ENCODE measurements at places on chromosomes 6 and 20.
A peak's percentile ranks its signal among the peaks of the same experiment; 100 is the strongest.

- peaks cover 52% of the 10 kb centered on the region for H3K4me1 ChIP-seq
- DNase-seq: no peak
- H3K27ac ChIP-seq: no peak overlapping the region
- no peaks in the 10 kb centered on the region for H3K27me3 ChIP-seq
- H3K4me3 ChIP-seq: no peak overlapping the region
- H3K36me3 ChIP-seq: peaks cover 7% of the 10 kb centered on the region
Observed at GRCh38 chr6:128242765-128243403, 277.5 kb downstream of the PTPRK start.

- peak overlapping the region; percentile 2 for H3K27ac ChIP-seq
- H3K4me3 ChIP-seq: no peak overlapping the region
- H3K27me3 ChIP-seq: no peaks in the 10 kb centered on the region
Observed at GRCh38 chr6:156948807-156949206, 171.6 kb downstream of the ARID1B start.

DNA sequence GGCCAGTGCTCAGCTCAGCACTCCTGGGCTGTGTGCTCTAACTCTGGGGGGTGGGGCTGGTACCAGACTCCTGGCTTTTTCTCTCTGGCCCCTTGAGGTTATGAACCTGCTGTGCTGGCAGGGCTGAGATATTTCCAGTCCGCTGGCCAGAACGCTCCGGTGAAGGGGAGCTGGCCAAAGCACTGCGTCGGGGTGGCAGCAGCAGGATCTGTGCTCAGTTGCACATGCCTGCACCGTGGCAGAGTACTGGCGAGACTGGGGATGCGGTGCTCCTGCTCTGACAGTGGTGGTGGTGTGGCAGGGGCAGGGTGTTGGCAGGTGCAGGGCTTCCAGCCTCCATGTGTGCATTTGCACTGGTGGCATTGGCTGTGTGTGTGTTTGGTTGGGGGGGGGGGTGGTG, 374.4 kb downstream of the PHF3 start:
- no peaks in the 10 kb centered on the region for H3K4me1 ChIP-seq
- H3K4me3 ChIP-seq: no peak overlapping the region
- H3K27me3 ChIP-seq: peaks cover 4% of the 10 kb centered on the region
- peak; percentile 77 for DNase-seq

DNA sequence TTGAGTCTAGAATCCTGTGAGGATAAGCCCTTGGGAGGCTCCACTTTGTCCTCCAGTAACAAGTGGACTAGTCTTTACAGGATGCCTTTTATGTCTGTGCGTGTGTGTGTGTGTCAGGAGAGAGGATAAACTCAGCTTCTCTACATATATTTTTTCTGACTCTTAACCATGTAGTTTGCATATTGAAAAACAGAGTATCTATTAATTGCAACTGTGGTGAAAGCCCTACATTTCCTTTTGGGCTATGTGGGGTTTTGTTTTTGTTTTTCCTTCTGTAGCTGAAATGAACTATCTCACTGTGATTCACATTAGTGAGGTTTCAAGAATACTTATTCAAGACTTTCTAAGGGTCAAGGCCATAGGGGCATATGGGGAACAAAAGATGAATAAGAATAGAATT, 17.7 kb downstream of the TPBG start:
- no peak for DNase-seq
- peaks cover 4% of the 10 kb centered on the region for H3K4me1 ChIP-seq
- H3K27me3 ChIP-seq: peaks cover 23% of the 10 kb centered on the region
- H3K36me3 ChIP-seq: no peaks in the 10 kb centered on the region

GRCh38 chr6:122669868-122670267, 59.7 kb downstream of the PKIB start:
- H3K36me3 ChIP-seq: peaks cover 2% of the 10 kb centered on the region
- no peak overlapping the region for H3K27ac ChIP-seq
- no peaks in the 10 kb centered on the region for H3K4me1 ChIP-seq
- no peaks in the 10 kb centered on the region for H3K27me3 ChIP-seq

DNA sequence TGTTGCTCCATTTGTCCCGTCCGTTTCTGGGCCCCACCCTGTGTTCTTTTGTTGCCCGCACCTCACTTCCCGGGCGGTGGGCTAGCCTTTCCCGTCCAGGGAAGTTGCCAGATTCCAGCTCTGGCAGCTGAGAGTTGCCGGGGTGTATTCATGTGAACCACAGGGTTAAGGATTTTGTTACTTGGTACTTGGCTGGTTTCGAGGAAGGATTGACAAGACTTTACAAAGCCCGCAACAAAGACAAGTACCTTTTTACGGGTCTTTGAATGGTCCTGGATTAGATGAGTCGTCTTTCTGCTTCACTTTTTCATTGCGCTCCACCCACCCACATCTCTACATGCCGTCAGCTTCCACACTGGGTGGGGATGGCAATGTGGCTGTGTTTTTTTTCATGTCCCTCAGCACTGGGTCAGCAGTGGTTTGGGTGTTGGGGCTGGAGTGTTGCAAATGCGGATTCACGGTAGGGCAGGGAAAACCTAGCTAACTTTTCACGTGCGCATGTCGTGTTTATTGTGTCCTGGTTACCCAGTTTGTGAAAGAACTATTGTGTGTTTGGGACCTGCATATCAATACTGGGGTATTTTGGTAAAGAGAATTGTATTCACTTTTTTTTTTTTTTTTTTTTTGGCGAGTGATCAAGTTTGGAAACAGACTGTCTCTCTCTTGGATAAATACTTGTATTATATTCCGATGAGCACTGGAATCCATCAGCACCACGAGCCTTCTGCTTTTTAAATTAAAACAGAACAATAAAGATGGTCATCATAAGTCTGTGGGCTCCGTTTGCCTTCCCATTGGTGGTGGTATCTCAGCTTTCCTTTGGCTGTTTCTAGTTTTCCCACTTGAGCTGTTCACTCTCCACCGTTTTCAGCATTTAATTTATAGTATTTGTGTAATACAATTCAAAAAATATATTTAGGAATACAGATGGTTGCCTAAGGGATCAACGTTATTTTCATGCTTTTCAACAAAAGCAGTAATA, 1.2 kb downstream of the DUSP22 start:
- peaks cover 3% of the 10 kb centered on the region for H3K27me3 ChIP-seq
- H3K27ac ChIP-seq: peak overlapping the region; percentile 86
- H3K36me3 ChIP-seq: no peaks in the 10 kb centered on the region

- H3K27me3 ChIP-seq: no peaks in the 10 kb centered on the region
- H3K4me1 ChIP-seq: peaks cover 60% of the 10 kb centered on the region
- peak overlapping the region; percentile 88 for H3K27ac ChIP-seq
- no peak overlapping the region for H3K4me3 ChIP-seq
- no peak for DNase-seq
- peaks cover 14% of the 10 kb centered on the region for H3K36me3 ChIP-seq
Observed at GRCh38 chr6:140538926-140539325, 1164.5 kb upstream of the CITED2 start.

DNA sequence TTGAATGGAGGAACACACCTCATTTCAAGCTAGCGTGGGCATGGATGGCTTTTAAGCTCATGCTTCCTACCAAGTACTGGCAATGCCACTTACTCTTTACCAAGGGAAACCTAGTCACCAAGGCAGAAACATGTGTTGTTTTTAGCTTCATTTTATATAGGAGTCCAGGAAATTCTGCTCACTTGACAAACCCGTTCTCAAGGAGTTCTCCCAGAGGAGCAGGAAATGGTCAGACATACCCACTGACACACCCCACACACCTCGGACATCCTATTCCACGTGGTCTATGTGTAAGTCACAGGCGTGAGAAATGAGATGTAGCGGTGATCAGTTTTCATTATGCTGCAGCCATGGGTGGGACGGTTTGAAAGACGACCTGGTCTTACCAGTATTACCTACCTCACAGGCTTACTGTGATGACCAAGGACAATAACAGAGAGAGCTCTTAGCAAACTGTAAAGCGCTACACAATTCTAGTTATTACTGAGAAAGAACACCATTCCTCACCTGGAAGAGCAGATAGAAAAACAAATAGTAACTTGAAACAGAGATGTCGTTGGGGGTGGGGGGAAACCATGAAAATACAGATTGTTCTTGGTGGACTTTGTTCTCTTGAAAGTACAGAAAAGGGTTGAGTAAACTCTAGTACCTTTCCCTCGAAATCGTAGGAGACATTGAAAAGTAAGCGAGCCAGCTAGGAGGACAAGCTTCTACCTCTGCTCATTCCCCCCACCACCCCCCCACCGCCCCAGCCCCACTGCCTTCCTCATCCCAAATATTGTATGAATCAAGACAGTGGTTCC, 1.7 kb downstream of the CNKSR3 start:
- no peaks in the 10 kb centered on the region for H3K36me3 ChIP-seq
- no peak for DNase-seq
- H3K27me3 ChIP-seq: no peaks in the 10 kb centered on the region
- peaks cover 35% of the 10 kb centered on the region for H3K4me1 ChIP-seq
- H3K27ac ChIP-seq: peak overlapping the region; percentile 88

DNA sequence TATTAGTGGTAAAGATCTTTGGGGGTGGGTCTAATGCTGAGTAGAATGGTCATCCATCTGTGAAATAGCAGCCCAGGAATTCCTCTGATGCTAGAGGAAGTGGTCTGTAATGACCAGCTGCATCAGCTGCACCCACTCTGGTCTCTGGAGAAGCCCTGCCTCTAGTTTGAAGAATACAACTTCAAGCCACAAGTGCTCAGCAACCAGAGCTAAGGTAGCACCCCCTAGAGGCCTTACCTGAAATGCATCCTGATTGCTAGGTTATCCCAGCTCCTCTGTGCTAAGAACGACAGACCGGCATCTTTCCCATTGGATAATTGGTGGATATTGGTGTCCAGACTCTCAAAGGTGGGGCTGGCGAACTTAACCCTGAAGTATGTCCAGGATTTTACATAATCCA, 58.2 kb downstream of the DNAH8 start:
- peaks cover 13% of the 10 kb centered on the region for H3K4me1 ChIP-seq
- H3K27ac ChIP-seq: no peak overlapping the region
- H3K4me3 ChIP-seq: no peak overlapping the region

DNA sequence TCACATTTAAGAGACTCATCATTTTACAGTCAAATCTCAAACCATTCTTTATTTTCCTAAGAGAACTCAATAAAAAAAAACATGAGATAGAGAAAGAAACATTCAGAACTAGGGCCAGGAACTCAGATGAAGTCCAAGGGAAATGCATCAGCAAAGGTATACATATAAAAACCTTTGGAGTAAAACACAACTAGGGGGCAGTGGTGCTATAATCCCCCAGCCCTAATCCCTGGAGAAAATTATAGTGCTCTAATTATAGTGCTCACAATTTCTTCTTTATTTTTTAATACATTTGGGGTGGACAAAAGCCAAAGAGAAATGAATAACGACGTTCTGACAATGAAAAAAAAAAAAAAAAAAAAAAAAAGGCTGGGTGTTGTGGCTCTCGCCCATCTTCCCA, 100.6 kb upstream of the EMILIN3 start:
- H3K27me3 ChIP-seq: no peaks in the 10 kb centered on the region
- DNase-seq: no peak
- no peaks in the 10 kb centered on the region for H3K4me1 ChIP-seq
- H3K4me3 ChIP-seq: no peak overlapping the region

- peaks cover 44% of the 10 kb centered on the region for H3K27me3 ChIP-seq
- H3K27ac ChIP-seq: no peak overlapping the region
- no peak for DNase-seq
- no peaks in the 10 kb centered on the region for H3K36me3 ChIP-seq
Observed at GRCh38 chr6:149560736-149561135, 5.4 kb upstream of the GINM1 start.

- H3K27me3 ChIP-seq: no peaks in the 10 kb centered on the region
- no peak overlapping the region for H3K4me3 ChIP-seq
- H3K27ac ChIP-seq: no peak overlapping the region
- H3K36me3 ChIP-seq: peaks cover 38% of the 10 kb centered on the region
- no peaks in the 10 kb centered on the region for H3K4me1 ChIP-seq
- DNase-seq: peak; percentile 71
Observed at GRCh38 chr20:4855097-4855496, 133.4 kb downstream of the PRND start.

GRCh38 chr6:32047084-32047478, 8.9 kb downstream of the CYP21A2 start:
- peaks cover 3% of the 10 kb centered on the region for H3K27me3 ChIP-seq
- no peaks in the 10 kb centered on the region for H3K36me3 ChIP-seq
- H3K27ac ChIP-seq: peak overlapping the region; percentile 94
- peaks cover 26% of the 10 kb centered on the region for H3K4me1 ChIP-seq
- H3K4me3 ChIP-seq: no peak overlapping the region

GRCh38 chr20:41540459-41540858, 77.7 kb downstream of the CHD6 start:
- no peak for DNase-seq
- no peak overlapping the region for H3K27ac ChIP-seq
- peaks cover 10% of the 10 kb centered on the region for H3K36me3 ChIP-seq
- no peak overlapping the region for H3K4me3 ChIP-seq
- no peaks in the 10 kb centered on the region for H3K27me3 ChIP-seq

DNA sequence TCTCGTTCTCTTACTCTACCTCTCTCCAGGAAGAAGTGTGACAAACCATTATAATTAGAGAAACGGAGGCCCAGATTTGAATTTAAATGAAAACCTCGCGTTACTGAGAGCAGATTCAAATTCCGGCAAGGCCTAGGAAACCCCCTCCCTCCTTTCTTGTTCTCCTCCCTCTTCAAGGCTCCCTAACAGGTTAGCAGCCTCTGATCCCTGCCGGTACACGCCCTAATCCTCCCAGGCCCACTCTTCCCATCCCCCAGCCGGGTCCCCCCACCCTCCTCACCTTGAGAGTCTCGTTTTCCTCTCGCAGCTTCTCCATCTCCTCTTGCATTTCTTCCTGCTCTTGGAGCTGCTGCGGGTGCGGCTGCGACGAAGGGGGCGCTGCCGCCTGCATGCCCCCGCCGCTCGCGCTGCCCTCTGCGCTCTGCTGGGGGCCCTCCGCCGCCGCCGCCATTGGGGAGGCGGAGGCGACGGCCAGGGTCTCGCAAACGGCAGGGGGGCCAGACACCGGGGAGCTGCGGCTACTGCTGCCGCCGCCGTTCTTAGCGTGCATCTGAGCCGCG, 3.8 kb downstream of the MTCL3 start:
- H3K4me1 ChIP-seq: peaks cover 23% of the 10 kb centered on the region
- peak overlapping the region; percentile 74 for H3K4me3 ChIP-seq
- no peak overlapping the region for H3K27ac ChIP-seq
- H3K36me3 ChIP-seq: no peaks in the 10 kb centered on the region
- no peak for DNase-seq

- peaks cover 25% of the 10 kb centered on the region for H3K36me3 ChIP-seq
- peak overlapping the region; percentile 54 for H3K4me3 ChIP-seq
- H3K27ac ChIP-seq: peak overlapping the region; percentile 98
- peaks cover 67% of the 10 kb centered on the region for H3K4me1 ChIP-seq
- no peaks in the 10 kb centered on the region for H3K27me3 ChIP-seq
- DNase-seq: no peak
Observed at GRCh38 chr20:47272893-47273590, 83.5 kb downstream of the ZMYND8 start.

- peaks cover 3% of the 10 kb centered on the region for H3K4me1 ChIP-seq
- peaks cover 47% of the 10 kb centered on the region for H3K27me3 ChIP-seq
- no peak for DNase-seq
- H3K27ac ChIP-seq: no peak overlapping the region
Observed at GRCh38 chr20:3084986-3085360, 449 bp upstream of the AVP start.

- H3K4me3 ChIP-seq: peak overlapping the region; percentile 77
- peak overlapping the region; percentile 99 for H3K27ac ChIP-seq
- no peak for DNase-seq
- no peaks in the 10 kb centered on the region for H3K27me3 ChIP-seq
- H3K36me3 ChIP-seq: no peaks in the 10 kb centered on the region
- H3K4me1 ChIP-seq: peaks cover 81% of the 10 kb centered on the region
Observed at GRCh38 chr6:44222486-44223318, 693 bp upstream of the SLC29A1 start.

GRCh38 chr6:154187203-154187602, 148.2 kb downstream of the OPRM1 start:
- no peak overlapping the region for H3K27ac ChIP-seq
- H3K4me1 ChIP-seq: peaks cover 2% of the 10 kb centered on the region
- no peaks in the 10 kb centered on the region for H3K36me3 ChIP-seq
- DNase-seq: no peak
